ENCODE measurements at places on chromosomes 5 and 9.

DNA sequence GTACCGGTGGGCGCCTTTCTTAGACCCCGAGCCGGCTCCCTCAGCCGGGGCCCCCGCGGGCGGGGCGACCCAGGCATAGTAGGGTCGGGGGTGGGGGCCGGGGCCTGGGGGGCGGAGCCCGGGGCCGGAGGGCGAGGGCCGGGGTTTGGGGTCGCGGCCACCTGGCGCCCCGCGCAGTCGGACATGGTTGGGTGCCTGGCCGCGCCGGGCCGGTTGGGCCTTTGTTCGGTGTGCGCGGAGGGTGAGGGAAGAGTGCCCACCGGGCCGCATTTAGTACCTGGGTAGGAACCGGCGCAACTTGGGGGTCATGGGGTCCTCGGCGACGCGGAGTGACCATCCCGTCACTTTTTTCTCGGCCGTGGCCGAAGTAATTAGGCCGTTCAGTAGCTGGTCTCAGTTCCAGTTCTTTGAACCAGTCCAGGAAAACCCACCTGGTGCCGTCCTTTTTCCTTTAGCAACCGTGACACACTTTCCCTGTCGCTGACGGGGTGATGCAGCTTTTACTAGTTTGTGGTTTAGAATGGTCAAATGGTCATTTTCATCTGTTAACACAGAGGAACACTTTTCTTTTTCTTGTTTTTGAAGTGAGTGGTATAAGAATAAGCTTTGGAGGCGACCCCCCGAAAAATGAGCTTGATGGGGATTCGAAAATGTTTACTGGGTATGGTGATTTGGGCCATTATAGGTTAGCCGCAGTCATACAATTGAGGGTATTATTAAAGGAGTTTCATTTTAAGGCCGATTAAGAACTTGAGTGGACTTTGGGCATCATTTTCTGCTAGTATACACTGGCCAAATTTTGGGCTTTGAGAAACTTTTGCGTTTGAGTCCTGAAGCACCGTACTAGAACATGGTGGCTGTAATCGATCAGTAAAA lies 589 bp downstream of the CKS2 start:
- no peak for DNase-seq

DNA sequence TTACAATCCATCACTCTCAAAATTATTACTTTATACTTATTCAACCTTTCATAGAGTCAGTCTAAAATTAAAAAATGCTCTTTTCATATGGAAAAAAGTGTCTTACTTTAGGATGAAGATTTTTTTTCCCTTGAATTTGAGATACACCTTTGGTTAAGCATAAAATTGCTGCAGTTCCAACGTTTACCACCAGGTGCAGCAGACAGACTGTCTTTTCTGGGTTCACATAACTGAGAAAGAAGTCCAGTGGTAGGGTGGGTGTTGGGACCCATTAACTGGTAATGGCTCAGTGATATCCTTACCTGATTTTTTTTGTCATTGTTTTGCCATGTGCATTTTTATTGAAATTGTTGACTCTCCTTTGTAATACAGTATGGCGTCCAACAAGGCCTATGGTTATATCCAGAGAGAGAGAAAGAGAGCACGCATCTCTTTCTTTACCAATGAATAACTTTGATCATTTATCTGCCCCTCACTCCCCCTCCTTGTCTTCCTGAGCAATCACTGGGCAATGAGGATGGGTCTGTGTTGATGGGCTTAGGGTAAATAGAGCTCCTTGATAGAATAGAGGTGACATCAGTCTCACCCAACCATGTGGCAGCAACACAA lies 98.4 kb downstream of the FBXL7 start:
- no peak for DNase-seq

GRCh38 chr5:31273161-31273560 lies 79.7 kb downstream of the CDH6 start:
- DNase-seq, result no peak

- DNase-seq, result no peak
Observed at GRCh38 chr9:130448035-130448624, 3.4 kb downstream of the ASS1 start.

DNA sequence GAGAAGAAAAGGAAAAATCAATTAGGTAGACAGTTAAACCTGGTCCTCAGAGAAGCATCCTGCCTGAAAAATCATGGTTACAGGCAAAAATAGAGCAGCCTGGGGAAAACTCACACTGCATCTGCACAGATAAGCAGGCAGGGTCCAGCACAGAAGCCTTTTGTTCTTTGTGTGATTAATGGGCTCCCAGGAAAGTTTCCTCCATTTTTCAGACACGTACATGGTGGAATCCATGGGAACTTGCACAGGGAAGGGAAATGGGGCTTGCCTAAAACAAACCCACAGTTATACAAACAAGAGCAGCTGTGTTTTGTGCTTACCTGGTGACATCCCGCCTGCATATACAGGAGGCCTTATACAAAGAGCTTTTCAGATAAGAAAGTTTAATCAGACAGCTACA lies 243.9 kb upstream of the ATP10B start:
- DNase-seq, result no peak

GRCh38 chr5:52947208-52947607 lies 41.9 kb upstream of the ITGA2 start:
- no peak for DNase-seq

GRCh38 chr9:14529054-14529453 lies 164.2 kb downstream of the ZDHHC21 start:
- no peak for DNase-seq

GRCh38 chr9:120438836-120439546 lies 141.0 kb downstream of the CDK5RAP2 start:
- no peak for DNase-seq

GRCh38 chr9:14687042-14687719 lies 6.1 kb downstream of the ZDHHC21 start:
- DNase-seq, result no peak

DNA sequence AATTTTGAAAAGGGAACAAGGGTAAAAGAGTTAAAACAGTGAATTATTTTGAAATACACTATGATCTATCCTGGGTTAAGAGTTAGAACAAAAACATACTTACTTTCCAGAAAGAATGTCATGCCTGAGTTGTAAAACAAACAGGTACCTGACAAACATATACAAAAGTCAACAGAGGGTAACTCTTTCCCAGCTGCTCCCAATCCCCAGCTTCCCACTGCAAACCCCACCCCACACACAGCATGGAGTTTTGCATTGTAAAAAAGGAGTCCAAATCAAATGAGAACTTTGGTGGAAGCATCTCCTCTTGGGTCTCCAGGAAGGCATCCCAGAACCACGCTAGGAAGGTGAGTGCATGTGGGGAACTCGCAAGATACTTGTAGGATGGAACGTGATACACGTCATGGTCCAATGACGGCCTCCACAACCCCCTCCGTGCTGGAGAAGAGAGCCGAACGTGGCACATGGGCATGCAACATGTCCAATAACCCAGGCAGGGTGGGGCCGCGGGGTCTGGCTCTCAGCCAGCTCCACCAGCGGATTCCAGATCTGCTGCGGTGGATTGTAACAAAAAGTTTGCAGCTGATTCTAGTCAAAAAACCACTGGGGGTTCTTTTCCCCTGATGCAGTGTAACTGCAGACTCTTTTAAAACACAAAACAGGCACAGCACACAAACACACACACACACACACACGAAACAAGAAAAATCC lies 55.8 kb downstream of the EPB41L4B start:
- DNase-seq, result no peak

DNA sequence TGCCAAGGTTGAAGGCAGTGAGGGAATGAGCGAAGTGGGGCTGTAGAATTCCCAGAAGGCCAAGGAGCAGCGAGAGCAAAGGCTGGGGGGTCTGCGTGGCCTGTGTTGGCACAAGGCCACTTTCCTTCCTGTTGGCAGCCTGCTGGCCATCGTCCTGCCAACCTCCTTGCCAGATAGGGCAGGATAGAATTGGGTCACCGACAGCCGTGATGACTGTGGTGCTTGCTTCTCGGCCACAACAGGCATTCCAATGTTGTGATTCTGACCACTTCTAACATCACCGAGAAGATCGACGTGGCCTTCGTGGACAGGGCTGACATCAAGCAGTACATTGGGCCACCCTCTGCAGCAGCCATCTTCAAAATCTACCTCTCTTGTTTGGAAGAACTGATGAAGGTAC lies 18.9 kb downstream of the TRIP13 start:
- no peak for DNase-seq

DNA sequence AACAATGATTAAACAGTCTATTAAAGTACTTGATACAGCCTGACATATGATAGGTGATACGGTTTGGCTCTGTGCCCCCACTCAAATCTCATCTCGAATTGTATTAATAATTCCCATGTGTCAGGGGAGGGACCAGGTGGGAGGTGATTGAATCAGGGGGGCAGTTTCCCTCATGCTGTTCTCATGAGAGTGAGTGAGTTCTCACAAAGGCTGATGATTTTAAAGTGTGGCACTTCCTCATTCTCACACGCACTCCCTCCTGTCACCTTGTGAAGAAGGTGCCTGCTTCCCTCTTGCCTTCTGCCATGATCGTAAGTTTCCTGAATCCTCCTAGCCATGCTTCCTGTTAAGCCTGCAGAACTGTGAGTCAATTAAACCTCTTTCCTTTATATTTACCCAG lies 40.1 kb upstream of the TARS1 start:
- DNase-seq, result no peak

GRCh38 chr5:178067755-178068154 lies 45.6 kb upstream of the N4BP3 start:
- no peak for DNase-seq

GRCh38 chr5:77627869-77628674 lies 10.4 kb downstream of the OTP start:
- no peak for DNase-seq

- no peak for DNase-seq
Observed at GRCh38 chr9:134031783-134032182, 6.5 kb downstream of the BRD3OS start.

- DNase-seq, result no peak
Observed at GRCh38 chr5:140118302-140118936, 4.5 kb downstream of the PURA start.
